ENCODE measurements at places on chromosomes 6 and 20.

GRCh38 chr6:162856885-162857284, 129.1 kb downstream of the PACRG start:
- DNase-seq: peak; percentile 90

DNA sequence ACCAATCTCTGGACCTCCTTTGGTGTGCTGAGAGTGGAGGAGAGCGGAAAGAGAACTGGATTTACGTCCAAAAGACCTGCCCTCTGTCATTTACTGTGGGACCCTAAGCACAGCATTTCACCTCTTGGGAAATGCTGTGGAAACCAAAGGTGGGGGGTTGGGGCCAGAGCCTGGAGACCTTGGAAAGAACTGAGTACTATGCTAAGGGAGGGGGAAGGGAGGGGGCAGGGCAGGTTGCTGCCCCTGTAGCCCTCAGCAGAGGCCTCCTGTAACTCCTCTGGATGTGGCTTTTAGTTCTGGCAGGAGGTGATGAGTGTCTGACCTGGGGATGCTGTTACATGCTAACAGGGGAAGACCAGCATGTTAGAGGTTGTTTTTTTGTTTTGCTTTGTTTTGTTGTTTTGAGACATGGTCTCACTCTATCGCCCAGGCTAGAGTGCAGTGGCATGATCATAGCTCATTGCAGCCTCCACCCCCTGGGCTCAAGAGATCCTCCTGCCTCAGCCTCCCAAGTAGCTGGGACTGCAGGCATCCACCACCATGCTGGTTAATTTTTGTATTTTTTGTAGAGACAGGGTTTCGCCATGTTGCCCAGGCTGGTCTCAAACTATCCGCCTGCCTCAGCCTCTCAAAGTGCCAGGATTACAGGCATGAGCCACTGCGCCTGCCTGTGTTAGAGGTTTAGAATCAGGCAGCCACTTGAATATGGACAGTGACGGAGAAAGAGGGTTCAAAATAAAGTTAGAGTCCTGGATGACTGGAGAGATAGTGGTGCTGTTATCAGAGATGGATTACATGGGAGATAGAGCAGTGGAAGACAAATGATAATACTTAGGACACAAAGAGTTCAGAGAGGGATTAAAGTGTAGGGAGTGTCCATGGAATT, 18.4 kb upstream of the PARD6B start:
- DNase-seq: no peak

- DNase-seq: no peak
Measured at GRCh38 chr6:125208625-125209249, 55.2 kb downstream of the TPD52L1 start.

DNA sequence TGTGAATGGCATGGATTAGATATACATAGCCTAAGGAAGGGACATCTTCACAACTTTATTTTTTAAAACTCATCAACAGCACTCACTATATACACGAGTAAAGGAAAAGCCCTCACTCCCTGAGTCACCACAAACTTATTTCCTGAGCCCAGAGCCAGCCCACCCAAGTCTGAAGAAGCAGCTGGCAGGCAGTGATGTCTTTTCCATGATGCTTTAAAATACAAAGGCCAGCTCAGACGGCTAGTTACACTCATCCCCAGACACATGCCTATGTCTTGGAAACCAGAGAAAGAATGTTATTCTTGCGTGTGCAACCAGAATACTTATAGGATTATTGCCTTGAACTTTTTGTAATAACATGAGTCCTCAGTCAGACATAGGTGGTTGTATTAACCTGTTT, 114.4 kb downstream of the ADGRG6 start:
- DNase-seq: no peak

- no peak for DNase-seq
Measured at GRCh38 chr6:74870403-74870802, 335.4 kb downstream of the COL12A1 start.

DNA sequence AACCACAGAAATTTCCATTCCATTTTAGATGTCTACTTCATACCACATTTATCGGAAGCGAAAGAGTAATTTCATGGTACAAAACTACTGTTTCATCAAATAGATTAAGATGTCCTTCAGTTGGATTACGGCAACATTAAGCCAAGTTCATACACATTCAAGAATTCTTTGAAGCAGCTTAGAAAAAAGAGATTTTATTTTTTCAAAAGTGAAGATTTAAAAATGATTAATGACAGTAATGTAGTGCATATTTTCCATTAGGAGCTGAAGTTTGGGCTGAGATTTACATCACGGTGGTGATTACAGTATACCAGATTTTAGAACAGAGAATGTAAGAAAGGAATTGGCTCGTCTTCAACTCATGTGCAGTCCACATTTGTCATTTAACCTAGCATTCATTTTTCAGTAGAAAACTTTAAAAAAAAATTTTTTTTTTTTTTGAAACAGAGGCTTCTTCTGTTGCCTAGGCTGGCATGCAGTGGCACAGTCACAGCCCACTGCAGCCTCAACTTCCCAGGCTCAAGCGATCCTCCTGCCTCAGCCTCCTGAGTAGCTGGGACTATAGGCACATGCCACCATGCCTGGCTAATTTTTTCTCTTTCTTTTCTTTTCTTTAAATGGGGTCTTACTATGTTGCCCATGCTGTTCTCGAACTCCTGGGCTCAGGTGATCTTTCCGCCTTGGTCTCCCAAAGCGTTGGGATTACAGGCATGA, 1.9 kb downstream of the SYNJ2 start:
- no peak for DNase-seq

GRCh38 chr20:63398744-63399514, 37.8 kb upstream of the CHRNA4 start:
- no peak for DNase-seq

DNA sequence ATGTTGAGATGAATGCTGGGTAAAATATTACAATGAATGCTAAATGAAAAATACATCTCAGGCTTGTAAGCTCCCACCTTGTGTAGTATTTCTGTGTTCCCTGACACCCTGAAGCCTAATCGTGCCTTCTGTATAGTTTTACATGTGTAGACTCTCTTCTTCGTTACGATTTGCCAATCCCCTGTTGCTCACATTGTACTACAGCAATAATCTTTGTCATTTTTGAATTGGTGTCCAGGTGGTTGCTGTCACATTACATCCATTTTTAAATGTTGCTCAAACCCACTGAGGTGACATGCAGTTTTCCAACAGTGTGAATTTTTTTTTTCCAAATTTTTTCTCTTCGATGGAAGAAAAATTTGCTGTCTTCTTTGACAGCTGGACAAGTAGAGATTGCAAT, 300.0 kb upstream of the FLRT3 start:
- DNase-seq: no peak

GRCh38 chr6:71197267-71197666, 91.3 kb upstream of the OGFRL1 start:
- DNase-seq: no peak

GRCh38 chr6:71481801-71482200, 193.2 kb downstream of the OGFRL1 start:
- no peak for DNase-seq

- no peak for DNase-seq
Measured at GRCh38 chr6:7542874-7543624, 1.6 kb downstream of the DSP start.

- no peak for DNase-seq
Measured at GRCh38 chr20:34970193-34970840, 14.6 kb downstream of the MYH7B start.

DNA sequence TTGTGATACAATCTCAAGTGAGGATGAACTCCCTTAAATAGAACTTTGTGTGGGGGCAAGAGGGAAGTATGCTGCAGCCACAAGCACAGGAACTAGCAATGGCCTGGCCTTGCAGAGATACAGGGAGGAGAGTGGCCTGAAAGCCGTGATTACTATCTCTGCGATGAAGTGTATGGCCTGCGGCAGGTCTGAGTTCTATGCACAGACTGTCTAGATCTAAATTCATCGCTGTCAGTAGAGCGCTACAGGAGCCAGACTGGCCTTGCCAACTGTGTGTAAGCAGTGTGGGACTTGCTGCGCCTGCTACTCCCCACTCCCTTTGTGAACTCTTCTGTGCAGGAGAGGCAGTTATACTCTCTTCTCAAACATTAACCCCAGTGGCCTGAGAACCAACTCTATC, 997.0 kb downstream of the GRIK2 start:
- DNase-seq: no peak

GRCh38 chr6:150877928-150878327, 12.4 kb downstream of the MTHFD1L start:
- no peak for DNase-seq

DNA sequence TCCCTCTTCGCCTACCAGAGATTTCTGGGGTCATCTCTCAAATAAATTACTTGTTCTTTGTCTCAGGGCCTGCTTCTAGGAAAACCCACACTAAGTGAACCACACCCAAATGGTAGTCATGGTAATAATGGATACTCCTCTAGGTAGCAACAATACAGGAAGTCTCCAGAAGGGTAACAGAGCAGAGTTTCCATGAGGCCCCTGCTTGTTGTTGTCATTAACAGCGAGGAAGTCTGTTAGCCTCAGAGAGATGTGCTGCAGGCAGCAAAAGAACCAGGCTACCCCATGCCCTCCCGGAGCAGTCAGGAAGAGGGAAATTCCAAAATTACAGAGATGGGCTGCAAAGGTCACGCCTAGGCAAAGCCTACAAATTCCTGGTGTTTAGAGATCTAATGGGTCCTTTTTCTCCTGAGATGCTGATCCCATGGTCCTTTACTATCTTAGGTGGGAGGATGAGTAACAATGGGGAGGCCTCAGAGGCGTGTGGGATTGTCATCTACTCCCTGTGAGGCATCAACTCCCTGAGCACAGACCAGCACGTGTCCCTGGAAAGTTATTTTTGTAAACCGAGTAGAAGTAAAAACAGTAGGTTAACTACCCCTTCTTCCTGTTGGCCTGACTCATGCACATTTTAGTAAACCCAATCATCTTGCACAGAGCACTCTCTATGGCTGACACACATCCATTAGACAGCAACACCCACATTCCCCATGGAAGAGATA, 10.1 kb downstream of the ISM1 start:
- DNase-seq: no peak

DNA sequence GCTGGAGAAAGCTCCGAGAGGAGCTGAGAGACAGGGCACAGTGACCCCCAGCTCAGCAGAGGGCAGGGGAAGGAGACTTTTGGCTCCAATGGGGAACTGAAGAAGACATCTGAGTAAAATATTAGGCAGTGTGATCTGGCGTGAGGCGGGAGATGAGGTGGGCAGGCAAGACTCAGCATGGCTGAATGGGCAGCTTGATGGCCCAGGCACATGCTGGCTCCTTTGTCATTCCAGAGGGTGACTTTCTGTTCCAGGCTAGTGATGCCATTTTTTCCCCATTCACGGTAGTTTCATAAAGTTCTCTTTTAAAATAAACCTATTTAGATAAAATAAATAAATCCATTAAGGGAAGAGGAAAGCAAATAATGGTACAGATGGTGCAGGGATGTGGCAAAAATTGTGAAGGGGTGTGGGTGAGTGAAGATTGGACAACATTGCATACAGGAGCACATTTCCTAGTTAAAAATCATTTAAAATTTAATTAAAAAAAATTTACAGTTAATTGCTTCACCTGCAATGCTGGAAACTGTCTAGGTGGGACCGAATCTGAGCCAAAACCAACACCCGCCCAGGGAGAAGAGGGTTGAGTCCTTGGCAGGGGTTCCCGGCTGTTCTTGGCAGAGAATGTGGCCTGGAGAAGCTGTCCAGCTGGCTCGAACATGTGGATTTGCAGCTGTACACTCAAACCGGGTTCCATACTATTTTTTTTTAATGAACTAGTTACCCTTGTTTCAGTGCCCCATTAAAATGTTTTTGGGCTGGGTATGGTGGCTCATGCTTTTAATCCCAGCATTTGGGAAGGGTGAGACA, 41.7 kb upstream of the PRELID3B start:
- peak; percentile 38 for DNase-seq

DNA sequence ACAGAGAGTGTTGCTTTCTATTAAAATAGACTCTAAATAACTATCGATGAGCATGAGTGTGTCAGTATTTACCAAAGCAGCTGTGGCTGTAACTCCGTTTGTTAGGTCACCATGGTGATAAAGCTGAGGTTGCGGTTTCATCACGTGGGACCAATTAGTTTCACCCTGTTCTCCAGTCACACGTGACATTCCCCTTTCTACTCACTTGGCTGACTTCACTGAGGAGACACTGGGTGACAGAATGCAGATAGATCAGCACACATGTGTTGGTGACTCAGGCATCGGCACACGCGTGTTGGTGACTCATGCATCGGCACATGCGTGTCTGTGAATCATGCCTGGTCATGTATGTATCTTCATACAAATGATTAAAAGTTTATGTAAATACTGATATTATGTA, 285.4 kb downstream of the THBS2 start:
- peak; percentile 59 for DNase-seq

DNA sequence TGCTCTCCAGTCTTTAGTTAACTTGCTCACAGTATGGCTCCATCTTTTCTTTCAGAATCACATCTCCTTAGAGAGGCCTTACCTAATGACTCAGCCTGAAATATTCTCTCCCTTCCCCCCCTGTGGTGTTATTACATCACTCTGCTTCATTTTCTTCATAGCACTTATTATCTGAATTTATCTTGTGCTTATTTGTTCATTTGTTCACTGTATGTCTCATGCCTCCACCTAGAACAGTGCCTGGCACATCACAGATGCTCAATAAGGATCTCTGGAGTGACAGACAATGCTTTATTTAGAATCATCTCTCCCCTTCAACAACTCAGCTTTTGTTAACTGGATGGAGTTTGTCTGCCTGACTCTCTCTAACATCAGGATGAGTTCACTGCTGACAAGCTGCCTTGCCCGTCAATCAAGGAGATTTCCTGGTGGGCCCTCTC, 96.6 kb upstream of the MAN1A1 start:
- no peak for DNase-seq

DNA sequence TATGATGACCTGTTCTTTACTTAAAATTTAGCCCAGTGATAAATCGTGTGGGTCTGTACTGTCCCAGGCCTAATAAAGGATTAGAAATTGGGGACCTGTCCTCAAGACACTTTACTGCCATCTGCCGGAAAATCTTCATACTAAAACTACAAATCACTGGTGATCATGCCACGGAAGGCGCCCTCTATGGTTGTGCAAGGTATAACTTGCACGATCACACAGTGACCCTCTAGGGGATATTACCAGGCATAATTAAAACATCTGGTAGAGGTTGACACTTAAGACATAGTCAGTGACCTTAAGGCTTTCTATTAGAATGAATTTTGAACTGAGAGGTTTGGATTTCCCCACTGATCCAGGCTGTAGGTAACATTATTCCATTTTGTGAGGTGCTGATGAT, 172.6 kb downstream of the BMP2 start:
- no peak for DNase-seq
